ENCODE measurements at places on chromosomes 13 and 19. TPM values are rescaled to one million over a fixed set of nuclear protein-coding genes. Genes with fewer than 3 reads are reported as not detected.

DNA sequence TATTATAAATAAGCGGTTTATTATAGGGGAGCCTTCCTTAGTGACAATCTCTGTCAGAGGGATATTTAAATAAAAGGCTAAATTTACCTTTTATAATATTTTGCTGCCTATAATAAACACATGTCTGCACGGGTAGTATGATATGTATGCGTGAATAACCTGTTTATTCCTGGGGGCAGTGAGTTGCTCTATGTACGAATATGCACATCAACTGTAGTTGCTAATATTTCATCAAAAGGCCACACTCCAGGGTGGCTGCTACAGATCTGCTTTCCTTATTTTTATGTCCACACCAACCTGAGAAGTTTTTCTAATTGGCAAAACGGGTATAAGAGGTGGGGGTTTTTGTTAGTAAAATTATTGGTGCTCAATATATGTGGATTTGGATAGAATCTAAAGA lies 192.0 kb downstream of the LHFPL6 start:
- H3K4me3 ChIP-seq = no peak overlapping the region
- H3K27me3 ChIP-seq = no peaks in the 10 kb centered on the region
- DNase-seq = no peak
- no peaks in the 10 kb centered on the region for H3K4me1 ChIP-seq
- H3K36me3 ChIP-seq = no peaks in the 10 kb centered on the region

Gene WDR88
- total RNA-seq = not detected

- H3K4me3 ChIP-seq = no peak overlapping the region
- H3K36me3 ChIP-seq = no peaks in the 10 kb centered on the region
- DNase-seq = no peak
- H3K4me1 ChIP-seq = no peaks in the 10 kb centered on the region
These were observed 259.9 kb downstream of the EFNB2 start for GRCh38 chr13:106275446-106276032.

GRCh38 chr13:95349267-95349666 lies 48.0 kb upstream of the ABCC4 start:
- H3K27ac ChIP-seq = no peak overlapping the region
- no peaks in the 10 kb centered on the region for H3K27me3 ChIP-seq
- no peaks in the 10 kb centered on the region for H3K36me3 ChIP-seq

DNA sequence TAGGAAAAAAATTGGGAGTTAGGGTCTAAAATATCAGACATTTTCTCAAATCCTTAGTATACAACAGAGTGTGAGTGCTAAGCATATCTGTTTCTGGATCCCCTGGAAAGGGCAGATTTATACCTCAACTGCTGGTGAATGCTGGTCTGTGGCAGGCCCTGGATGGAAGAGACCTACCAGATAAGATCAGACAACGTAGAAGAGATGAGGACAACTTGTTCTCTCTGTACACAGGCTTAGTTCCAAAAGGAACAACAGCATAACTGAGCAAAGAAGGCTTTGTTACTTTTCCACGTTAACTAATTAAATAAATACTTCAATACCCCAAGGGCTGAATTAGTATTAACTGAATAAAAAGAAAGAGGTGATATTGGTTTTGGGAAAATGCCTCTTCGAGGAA lies 1277.3 kb downstream of the SLITRK5 start:
- H3K36me3 ChIP-seq = no peaks in the 10 kb centered on the region
- H3K27me3 ChIP-seq = no peaks in the 10 kb centered on the region
- DNase-seq = no peak
- H3K4me1 ChIP-seq = no peaks in the 10 kb centered on the region

- peak overlapping the region; percentile 29 for H3K27ac ChIP-seq
- H3K4me3 ChIP-seq = peak overlapping the region; percentile 48
- peaks cover 8% of the 10 kb centered on the region for H3K4me1 ChIP-seq
- H3K27me3 ChIP-seq = peaks cover 38% of the 10 kb centered on the region
- DNase-seq = peak; percentile 8
These were observed 512 bp downstream of the LRRC8E start for GRCh38 chr19:7888826-7889217.

DNA sequence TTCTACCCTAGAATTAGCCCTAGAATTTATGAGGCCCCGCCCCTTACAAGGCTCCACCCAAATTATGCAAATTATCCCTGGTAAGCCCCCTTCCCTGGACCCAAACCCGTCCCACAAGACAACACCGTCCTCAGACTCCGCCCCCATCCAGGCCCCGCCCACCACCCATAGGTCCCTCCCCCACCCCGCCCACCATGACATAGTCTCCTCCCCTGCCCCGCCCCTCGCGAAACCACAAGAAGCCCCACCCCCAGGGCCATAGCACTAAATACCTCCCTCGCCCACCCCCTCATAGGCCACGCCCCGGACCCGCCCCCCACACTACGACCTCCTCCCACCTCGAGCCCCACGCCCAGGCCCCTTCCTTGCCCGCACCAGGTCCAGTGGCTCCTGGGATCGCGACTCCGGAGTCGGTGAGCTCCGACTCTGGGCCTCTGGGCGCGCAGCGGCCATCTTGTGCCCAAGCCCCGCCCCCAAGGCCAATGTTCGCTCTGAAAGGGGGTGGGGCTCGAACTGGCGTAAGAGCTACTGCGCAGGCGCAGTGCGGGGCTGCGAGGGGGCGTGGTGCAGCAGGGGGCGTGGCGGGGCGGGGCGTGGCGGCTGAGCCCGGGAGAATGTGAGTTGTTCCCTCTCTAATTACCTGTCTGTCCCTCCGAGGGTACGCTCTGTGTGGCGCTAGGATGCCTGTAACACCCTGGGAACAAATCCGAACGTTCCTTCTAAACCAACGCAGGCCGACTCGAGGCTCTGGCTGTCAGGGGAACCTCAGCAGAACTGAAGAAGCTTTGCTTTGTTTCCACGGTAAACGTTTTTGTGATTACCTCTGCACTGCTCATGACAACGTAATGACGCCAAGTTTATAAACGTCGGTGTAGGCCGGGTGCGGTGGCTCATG lies at the start of gene ZNF784:
Gene ZNF784 (minus strand): TSS at position 458 of the 895 bp plus-strand sequence. CDS start 5 bp downstream, at position 453.
- peak; percentile 95 for DNase-seq
- H3K27me3 ChIP-seq = no peaks in the 10 kb centered on the region
- H3K36me3 ChIP-seq = peaks cover 5% of the 10 kb centered on the region
- H3K27ac ChIP-seq = peak within 1 kb of the TSS; percentile 92
- no peaks in the 10 kb centered on the region for H3K4me1 ChIP-seq

DNA sequence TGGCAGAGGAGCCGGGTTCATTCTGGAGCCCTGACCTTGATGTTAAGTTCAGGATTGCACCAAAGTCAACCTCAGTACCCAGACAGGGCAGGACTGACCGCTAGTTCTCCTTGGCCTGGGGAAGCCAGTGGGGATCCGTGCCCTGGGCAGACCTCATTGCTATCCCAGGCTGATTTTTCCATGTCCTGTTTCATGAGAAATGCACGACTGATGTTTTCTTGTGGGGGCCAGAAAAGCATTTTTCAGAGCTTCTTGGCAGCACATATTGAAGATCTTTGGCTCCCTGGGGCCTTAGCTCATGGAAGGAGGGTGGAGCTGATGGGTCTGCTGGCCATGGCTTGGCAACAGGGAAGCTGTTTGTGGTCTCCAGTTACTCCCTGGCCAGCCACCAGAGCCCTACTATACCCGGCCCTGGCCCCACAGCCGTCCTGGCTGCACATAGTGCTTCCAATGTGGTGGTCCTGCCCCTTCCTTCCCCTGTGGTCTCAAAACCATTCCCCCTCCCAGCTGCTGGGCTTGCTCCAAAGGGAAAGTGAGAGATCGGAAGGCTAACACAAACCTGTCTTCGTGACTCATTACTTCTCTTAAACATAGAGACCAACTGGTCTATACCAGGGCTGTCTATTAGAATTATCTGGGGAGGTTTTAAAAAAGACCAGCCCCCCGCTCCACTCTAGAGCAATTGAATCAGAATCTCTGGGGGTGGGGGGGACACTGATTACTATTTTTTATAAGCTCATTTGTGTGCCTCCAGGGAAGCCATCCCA lies 11.2 kb downstream of the IL17D start:
- H3K27me3 ChIP-seq = peaks cover 5% of the 10 kb centered on the region
- H3K4me3 ChIP-seq = no peak overlapping the region
- peak overlapping the region; percentile 40 for H3K27ac ChIP-seq
- H3K4me1 ChIP-seq = no peaks in the 10 kb centered on the region
